ENCODE measurements at places on chromosomes 13 and 19. TPM values are rescaled to one million over a fixed set of nuclear protein-coding genes. Genes with fewer than 3 reads are reported as not detected.
A peak's percentile ranks its signal among the peaks of the same experiment; 100 is the strongest.

GRCh38 chr13:101231751-101232428 is 184.4 kb downstream of the NALCN start:
- DNase-seq = no peak

DNA sequence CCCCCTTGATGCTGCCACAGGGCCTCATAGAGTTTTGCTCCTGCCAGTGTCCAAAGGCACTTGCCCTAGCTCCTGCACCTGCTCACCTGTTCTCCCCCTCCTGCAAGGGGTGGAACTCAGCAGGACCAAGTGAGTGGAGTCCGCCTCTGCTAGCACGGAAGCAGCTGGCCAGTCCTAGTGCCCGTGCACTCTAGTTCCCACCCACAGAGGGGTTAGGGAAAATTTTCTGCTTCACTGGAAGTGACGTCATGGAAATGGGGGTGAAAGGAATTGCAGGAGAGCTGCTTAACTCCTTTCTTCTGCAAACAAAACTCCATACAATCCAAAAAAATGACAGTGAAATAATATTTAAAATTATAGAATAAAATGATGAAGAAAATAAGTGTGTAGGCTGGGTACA is 609.7 kb upstream of the SLITRK1 start:
- no peak for DNase-seq

DNA sequence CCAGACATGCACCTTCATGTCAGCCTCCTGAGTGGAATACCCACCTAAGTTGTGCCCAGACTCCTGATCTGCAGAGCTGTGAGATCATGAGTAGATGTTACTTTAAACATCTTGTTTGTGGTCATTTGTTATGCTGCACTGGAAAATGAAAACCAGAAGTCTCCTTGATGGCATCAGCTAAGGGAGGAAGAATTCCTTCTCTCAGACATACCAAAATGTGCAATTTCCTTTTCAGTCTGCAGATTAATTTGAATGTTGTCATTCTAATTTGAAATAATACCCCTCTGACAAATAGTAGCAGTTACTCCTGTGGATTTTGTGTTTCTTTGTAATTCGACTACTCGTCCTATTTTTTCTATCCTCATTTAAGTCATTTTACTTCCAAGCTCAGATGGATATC is 59.3 kb downstream of the ITGBL1 start:
- DNase-seq = no peak

The ZNF816 gene
- total RNA-seq = 25.1 TPM

GRCh38 chr13:105365021-105365550 is 1170.4 kb downstream of the EFNB2 start:
- DNase-seq = no peak

The IZUMO2 gene
- total RNA-seq = not detected

GRCh38 chr13:51714663-51715168 is 89.2 kb downstream of the DHRS12 start:
- DNase-seq = no peak

GRCh38 chr19:35592226-35592625 is 6.3 kb downstream of the PMIS2 start:
- DNase-seq = no peak

DNA sequence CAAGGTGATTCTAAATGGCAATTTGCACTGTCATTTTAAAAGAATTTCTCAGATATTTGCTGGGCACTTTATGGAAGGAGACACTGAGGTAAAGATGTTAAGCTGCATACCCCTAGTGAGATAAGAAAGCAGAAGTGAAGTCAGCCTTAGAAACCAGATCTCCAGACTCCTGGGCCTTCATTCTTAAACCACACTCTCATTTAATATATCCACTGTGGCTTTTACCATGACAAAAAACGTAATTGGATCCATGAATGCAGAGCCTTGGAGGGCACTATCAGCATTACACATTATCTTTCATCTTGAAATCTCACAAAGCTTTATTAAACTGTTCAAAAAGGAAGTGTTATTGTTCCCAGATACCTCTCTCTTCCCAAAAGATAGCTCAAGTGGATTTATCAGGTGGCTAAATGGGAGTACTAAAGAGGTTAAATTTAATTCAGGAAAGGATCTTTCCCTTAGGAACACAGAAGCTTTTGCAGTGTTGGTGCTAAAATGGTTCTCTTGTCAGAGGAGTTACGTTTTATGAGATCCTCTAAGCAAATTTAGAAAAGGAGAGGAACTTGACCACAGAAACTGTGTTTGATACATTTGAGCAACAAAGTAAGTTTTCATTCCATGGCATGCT is 1060.4 kb downstream of the EFNB2 start:
- DNase-seq = no peak

- no peak for DNase-seq
Observed at GRCh38 chr19:18634612-18635297, 2.1 kb upstream of the KLHL26 start.

DNA sequence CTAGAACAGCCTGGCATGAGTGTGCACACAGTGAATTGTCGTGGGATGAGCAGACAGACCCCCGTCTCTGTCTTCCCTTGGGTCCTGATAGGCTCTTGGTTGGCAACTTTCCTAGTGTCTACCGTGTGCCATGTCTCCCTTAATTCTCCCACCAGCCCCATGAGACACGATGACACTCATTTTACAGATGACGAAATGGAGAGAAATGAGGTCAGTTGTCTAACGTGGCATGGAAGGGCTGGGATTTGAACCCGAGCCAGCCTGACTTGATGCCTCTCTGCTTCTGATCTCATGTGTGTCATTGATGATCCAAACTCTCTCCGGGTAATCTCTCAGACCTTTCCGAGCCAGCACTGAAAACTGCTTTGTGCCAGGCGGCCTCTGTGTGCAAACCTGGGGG is 8.4 kb upstream of the KLK14 start:
- no peak for DNase-seq

The ZNF350 gene
- total RNA-seq = 23.3 TPM

DNA sequence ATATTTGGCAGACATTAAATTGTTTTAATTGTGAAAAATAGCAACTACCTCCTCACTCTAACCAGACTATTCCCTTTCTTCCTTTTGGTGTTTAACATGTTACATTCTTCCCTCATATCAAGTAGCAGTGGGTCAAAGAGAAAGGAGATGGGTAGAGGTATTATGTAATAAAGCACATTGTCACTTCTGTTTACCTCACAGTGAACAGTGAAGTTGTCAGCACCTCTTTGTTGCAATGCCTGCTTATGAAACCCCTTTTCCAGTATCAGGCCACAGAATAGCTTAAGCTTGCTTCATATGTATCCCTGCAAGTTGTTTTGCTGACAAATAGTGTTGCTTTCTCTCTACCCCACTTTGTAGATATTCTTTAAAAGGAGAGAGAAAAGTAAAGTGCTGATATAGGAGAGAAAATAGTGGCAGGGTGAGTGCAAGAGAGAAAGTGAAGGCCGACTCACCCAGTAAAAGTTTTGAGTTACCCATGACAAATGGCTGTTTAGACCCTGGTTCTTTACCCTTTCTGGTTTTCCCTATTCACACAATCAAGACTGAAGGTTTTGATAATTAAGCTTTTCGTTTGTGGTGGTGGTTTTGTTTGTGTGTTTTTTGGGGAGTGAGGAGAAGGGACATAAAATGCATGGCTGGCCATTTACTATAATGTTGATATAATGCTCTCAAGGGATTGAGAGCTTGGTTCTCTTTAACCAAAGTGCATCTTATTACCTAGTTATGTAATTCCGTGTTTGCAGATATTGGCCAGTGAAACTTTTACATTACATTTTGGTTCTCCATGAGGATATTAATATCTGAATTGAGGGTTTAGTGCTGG is 3.7 kb downstream of the ITM2B start:
- DNase-seq = no peak

DNA sequence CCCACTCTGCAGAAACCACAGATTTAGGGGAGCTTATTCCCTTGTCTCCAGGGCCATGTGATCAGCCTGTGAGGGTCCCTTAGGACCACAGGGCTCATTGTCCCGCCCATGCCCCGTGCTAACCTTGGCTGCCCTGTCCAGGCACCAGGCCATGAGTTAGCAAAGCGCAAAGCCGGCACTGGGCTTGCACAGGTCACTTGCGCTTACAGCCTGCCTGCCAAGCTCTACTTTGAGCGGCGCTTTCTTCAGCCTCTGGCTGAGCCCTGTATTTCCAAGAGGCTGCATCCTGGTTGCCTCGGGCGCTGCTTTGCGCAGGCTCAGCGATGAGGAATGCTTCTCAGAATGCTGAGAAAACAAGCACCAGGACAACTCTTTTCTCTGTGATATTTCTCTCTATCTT is 188.0 kb downstream of the TDRD3 start:
- no peak for DNase-seq

DNA sequence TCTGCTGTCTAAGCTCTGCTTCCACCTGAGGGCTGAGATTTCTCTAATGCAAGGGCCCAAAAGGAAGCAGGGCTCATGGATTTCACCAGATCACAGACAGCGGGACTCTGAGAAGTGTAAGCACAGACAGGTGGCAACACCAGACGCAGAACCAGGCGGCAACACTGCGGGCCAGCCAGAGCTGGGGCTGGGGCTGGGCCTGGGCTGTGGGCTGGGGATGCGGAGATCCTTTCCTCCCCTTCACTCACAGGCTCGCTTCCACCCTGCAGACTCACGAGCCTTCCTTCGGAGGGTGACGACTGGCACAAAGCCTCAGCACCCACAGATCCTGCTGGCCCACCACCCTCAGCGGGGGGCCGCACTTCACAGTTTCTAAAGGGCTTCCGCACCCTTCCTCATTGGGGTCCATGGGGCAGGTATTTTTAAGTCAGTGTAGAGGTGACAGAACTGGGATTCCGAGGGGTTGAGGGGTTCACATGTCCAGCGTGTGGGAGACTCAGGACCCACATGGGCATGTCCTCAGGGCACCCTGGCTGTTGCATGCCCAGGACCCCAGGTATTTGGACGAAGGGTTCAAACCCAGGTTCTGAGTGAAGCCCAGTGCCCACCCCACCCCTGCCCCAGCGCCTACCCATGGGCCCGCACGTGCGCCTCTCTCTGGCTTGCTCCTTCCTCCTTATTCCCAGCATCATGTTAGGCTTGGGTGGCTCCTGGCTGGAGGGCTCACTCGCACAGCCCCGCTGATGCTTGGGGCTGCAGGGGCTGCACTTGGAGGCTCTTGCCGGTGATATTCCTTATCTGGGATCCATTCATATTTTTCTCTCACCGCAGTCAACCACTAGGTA is 137.3 kb upstream of the GPR12 start:
- no peak for DNase-seq

The PINLYP gene
- 11.8 TPM for total RNA-seq

The LHFPL6 gene
- total RNA-seq = 49.1 TPM

DNA sequence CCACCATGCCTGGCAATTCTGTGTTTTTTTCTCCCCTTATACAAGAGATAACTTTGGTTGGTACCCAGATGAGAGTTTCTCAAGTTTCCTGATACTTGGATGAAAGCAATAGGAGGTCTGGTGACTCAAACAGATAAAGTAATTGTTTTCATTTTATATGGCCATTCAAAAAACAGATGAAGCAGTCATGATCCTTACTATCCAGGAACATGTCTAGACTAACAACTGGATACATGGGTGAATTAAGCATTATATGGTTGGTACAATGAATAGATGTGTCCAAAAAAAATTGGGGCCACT is 8.5 kb downstream of the ZNF430 start:
- no peak for DNase-seq

The PSG11 gene
- total RNA-seq = not detected

The RASIP1 gene
- total RNA-seq = 21.2 TPM

GRCh38 chr13:36344886-36345437 is 1.2 kb downstream of the SPART start:
- DNase-seq = no peak

DNA sequence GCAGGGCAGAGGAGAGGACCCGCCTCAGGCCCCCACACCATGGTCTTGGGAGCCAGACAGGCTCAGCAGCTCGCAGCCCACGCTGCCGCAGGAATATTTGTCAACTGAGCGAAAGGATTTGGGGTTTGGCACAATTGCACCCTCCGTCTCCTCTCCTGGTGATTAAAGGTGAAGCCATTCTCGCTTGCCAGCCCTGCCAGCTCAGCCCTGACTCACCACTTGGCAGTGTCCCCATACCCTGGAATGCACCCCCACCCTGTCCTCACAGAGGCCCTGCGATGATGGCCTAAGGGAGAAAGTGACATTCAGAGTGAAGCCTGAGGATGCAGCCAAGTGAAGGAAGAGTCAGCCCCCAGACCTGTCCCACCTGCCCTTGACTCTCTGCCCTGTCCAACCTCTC is 18.8 kb downstream of the CYTH2 start:
- peak; percentile 88 for DNase-seq

- no peak for DNase-seq
Observed at GRCh38 chr13:78638216-78638615, 20.7 kb downstream of the OBI1 start.

- no peak for DNase-seq
Observed at GRCh38 chr13:76828316-76828741, 57.9 kb downstream of the KCTD12 start.

DNA sequence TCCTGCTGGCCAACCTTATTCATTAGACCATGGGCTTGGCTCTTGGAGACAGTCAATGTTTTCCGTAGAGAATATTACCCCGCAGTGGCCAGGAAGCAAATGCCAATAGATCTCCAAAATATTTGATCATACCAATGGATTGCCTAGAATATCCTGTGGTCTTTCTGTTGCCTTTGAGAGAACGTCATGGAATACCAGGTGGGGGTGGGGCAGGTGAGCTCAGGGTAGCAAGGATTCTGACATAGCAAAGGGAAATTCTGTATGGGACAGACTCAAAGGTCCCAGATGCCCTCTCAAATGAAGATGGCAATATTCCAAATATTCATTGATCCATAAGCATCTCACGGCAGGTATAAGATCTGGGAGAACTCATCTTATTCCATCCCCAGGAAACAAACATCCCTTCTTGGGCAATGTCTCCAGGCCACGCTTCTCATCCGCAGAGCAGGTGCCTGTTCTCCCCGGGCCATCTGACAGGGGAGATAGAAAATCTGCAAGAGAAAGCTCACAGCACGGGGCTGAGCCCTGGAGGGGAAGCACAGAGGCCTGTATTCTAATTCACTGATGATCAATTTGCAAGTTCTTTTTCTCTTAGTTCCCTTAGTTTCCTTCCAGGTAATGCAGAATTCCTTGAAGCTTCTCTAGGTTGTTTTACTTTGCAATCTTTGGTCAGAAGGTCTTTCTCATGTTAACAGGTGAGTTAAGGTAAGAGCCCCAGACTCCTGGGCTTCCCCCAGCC is 69.6 kb upstream of the TSHZ3 start:
- no peak for DNase-seq

DNA sequence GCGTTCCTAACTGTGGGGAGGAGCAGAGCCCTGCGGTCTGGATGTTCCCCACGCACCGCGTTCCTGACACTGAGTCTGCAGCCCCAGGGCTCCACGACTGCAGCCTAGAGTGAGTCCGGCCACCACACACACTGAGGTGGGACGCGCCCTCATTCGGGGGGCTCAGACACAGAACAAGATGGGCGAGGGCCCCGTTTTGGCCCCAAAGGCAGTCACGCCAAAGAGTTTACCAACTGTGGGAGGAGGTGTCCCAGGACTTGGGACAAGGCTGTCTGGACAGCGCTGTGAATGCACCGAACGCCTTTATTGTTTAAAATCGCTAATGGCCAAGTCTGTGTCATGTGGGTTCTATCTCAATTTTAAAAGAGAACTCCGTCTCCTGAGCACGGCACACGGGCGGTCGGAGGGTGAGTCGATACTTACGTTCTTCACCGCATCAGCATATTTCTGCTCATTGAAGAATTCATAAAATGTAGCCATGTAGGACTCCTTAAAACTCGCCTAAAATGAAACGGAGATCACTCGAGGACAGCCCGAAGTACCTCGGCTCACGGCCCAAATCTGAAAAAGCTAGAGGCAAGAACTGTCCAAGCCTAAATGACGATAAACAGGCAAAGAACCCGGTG is 35.2 kb upstream of the C13orf46 start:
- DNase-seq = no peak

- no peak for DNase-seq
Observed at GRCh38 chr19:47661611-47662010, 51.6 kb upstream of the EHD2 start.

The NCCRP1 gene
- 18.4 TPM for total RNA-seq

GRCh38 chr19:44228318-44228717 is 16.0 kb downstream of the ZNF227 start:
- no peak for DNase-seq
